ENCODE measurements at places on chromosomes 5 and 9.

- no peak for DNase-seq
Observed at GRCh38 chr5:17511775-17512325, 6.3 kb upstream of the TAF11L3 start.

- DNase-seq = no peak
Observed at GRCh38 chr5:60959156-60959555, 14.2 kb downstream of the NDUFAF2 start.

DNA sequence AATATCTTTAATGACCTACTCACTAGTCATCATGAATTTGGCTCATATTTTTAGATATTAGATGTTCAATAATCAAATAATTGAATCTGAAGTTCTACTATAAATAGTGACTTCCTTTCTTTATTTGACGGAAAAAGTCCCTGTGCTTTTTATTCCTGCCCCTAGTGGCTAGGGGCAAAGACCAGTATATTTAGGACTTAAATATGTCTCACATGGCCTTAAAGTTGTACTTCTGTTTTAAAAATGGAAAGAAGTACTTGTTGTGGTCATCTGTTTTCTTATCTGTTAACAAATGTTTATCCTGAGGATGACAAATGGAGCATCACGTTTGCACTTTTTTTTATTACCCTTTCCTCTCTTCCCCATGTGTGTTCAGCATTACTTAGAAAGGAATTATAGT lies 89.2 kb upstream of the GRHPR start:
- no peak for DNase-seq

GRCh38 chr9:90458485-90458884 lies 184.1 kb downstream of the DIRAS2 start:
- DNase-seq = no peak

DNA sequence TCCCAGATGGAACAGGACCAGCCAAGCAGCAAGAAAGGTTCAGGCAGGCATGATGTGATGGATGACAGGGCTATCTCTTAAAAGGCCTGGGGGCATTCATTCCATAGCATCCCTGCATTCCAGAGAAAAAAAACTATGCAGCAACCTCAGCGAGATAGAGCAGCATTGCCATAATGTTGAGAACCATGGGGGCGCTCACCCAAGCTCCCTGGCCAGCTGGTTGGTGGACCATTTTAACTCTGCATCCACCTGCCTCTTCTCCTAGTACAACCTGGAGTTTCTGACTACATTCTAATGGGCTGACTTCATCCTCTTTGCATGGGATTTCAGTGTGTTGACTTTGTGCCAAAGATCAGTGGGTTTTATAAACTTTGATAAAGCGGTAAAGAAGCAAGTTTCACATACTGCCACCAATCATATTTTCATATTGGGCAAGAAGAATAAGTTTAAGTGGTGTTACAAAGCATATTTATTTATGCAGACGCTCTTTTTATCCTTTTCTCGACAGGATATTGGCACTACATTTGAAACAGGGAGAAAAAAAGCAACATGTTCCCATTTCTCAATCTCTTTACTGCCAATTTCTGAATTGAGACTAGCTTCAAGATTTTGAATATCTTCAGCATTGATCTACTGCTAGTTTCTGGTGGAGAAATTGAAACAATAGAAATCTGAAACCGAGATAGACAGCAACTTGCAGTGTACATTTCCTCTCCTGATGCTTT lies 378.3 kb upstream of the WWC1 start:
- DNase-seq = no peak

GRCh38 chr5:55308254-55308836 lies 556 bp downstream of the MTREX start:
- DNase-seq = no peak

- no peak for DNase-seq
Observed at GRCh38 chr5:172452398-172453205, 1.7 kb downstream of the SH3PXD2B start.

DNA sequence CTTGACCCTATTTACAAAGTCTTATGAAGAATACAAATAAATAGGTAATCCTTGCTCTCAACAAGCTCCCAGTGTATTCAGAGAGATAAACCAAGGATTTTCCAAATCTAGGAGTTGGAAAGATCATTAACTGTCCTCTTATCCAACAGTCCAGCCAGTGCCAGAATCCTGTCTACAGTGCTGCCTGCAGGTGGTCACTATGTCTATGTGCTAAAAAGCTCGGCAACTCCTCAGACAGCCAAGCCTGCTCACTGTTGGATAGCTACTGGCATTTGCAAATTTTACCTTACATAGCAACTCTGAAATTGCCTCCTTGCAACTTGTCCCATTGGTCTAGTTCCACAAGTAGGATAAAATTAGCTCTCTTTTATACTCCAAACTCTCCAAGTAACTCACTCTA lies 187.4 kb downstream of the DCP2 start:
- no peak for DNase-seq

DNA sequence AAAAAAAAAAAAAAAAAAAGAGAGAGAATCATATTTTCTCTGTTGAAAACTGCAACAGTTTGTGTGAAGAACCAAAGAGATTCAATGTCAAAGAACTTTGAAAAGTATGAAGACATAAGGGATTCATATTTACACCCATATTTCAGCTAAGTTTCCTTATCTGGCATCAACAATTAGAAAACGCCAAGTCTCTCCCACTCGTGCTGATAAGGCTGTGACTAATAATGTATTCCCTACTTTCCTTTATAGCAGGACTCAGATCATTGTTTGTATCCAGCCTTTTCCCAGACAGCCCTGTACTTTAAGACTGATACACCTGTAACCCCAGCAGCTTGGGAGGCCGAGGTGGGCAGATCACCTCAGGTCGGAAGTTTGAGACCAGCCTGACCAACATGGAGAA lies 54.1 kb upstream of the STK32A start:
- DNase-seq = no peak

- no peak for DNase-seq
Observed at GRCh38 chr9:130327070-130327780, 61.7 kb downstream of the HMCN2 start.

GRCh38 chr5:157912621-157913325 lies 53.8 kb upstream of the CLINT1 start:
- DNase-seq = no peak

GRCh38 chr5:167155387-167156005 lies 1135.9 kb upstream of the WWC1 start:
- no peak for DNase-seq

GRCh38 chr5:139061856-139062255 lies 136.3 kb downstream of the SIL1 start:
- no peak for DNase-seq

DNA sequence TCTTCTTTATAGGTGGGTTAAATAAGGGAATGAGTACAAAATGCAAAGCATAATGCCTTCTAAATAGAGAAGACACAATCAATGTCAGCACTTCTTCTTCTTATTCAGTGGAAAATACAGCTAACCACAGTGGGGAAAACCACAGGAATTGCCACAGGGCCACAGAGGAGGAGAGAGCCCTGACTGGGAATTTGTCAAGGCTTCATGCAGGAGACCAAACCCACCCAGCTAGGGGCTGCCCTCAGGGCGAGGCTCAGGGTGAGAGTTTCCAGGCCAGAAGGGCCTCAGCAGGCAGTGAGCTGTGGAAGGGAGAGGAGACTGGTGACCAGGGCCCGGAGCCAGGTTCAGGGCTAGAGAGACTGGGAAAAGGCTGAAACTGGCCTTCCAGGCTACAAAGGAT lies 279.1 kb downstream of the MSX2 start:
- no peak for DNase-seq

- DNase-seq = peak; percentile 9
Observed at GRCh38 chr9:93670208-93671019, 94.0 kb downstream of the PHF2 start.

DNA sequence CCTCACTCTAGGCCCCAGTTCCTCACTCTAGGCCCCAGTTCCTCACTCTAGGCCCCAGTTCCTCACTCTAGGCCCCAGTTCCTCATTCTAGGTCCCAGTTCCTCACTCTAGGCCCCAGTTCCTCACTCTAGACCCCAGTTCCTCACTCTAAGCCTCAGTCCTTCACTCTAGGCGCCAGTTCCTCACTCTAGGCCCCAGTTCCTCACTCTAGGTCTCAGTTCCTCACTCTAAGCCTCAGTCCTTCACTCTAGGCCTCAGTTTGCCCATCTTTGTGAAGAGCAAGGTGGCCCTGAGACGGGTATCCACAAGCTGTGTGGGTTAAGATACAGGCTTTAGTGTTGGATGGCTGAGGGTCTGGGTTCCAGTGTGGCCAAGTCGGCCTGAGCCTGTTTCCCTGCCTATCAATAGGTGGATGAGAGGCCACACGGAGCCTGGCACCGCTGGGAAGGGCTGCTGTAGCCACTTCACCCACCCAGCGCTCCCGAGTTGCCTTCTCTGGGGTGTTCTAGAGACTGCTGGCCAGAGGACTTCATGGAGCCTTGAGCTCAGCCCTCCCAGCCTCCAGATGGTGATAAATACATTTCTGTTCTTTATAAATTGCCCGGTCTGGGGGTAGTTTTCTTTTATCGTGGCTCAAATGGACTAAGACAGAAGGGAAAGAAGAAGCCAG lies 150.2 kb downstream of the RXRA start:
- no peak for DNase-seq

- DNase-seq = no peak
Observed at GRCh38 chr9:127313042-127313560, 48.5 kb downstream of the GARNL3 start.

- DNase-seq = no peak
Observed at GRCh38 chr5:130896636-130897035, 268.4 kb downstream of the HINT1 start.

GRCh38 chr5:9853309-9853708 lies 223.2 kb upstream of the TAS2R1 start:
- no peak for DNase-seq

DNA sequence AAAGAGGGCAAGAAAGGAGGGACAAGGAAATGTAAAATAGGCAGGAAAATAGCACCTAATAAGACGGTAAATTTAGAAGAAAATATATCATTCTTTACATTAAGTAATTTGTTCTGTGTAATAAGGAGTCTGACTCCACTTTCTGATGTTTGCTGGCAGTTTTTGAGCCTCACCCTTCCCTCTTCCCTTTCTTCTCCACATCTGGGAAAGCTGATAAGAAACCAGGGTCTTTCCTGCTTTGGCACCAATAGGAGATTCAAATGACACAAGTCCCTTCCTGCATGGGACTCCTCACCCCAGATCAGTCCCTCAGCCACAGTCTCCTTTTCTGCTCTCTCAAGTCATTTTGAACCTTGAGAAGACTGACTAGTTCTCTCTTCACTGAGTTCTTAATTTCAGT lies 31.2 kb upstream of the LECT2 start:
- no peak for DNase-seq

DNA sequence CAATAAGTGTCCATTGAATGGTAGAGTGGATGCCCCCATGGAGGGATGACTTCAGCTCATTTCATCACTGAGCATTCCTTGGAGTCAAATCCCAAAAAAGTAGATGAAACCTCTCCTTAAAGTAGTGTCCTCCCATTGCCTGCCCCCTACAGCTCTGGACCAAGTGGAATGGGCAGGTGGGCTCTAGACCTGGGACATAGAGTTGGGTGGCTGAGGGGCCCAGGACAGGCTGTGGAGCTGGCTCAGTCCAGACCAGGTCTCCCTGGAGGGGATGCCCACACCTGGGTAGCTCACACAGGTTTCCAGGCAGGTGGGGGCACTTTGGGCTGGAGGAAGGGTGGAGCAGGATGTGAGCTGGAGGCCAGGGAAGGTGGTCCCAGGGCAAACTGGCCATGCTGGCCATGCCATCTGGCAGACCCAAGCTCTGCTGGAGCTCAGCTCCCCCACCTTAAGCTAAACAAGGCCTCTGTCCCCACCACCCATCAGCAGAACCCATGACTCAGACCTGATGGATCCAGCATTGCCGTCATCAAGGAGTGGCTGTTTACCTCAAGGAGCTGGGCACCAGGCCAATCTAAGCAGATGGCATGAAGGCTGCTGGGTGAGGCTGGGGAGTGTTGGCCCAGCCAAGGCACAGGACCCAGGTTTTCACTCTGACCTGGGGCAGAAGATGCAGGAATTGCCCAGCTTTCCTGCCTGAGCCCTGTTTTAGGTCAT lies 6.2 kb upstream of the SPINK4 start:
- DNase-seq = no peak

GRCh38 chr9:104876587-104876986 lies 51.4 kb downstream of the ABCA1 start:
- no peak for DNase-seq

- peak; percentile 11 for DNase-seq
Observed at GRCh38 chr5:164475339-164475977, 970.0 kb downstream of the MAT2B start.

GRCh38 chr5:157855404-157855994 lies 3.4 kb downstream of the CLINT1 start:
- DNase-seq = no peak

DNA sequence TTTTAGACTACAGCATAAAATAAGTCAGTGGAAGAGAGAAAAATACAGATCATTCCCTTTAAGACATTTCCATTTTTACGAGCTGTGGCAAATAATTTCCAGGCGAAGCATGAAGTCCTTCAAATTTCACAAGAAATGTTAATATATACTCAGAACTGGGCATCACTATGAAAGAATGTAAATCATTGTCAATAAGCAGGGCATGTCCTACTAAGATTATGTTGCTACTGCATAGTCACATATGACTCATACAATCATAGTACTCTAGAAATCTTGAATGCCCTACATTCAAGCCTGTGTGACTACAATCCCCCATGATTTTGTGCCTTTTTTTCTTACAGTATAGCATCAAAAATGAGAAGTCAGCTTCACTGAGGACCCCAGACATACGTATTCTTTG lies 485.2 kb upstream of the FTMT start:
- DNase-seq = no peak

DNA sequence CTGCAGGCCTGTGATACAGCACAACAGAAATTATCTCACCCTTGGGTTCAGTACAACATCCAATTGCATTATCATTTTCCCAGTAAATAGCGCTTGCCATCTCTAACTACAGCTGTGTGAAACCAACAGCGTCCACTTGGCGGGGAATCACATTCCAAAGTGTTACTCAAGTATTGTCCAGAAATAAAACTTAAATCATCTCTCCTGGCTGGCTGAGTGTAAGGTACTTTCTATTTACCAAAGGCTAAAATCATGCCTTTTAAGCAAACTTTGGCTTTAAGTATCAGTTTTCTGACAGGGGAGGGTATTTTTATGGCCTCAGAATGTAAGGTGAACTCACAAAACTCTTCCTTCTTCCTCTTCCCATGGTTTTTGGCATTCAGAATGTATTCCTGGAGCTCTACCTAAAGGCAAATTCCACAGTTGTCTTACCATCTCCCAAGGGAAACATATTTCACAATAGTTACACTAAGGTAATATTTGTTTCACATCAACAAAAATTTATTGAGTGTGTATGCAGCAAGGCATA lies 205.6 kb upstream of the MPDZ start:
- DNase-seq = no peak
